ENCODE measurements at places on chromosomes 6 and 20.

GRCh38 chr6:129513471-129513870 is 196.5 kb downstream of the ARHGAP18 start:
- DNase-seq, result no peak

GRCh38 chr6:130447374-130447773 is 81.6 kb downstream of the TMEM200A start:
- no peak for DNase-seq

GRCh38 chr20:57526885-57527460 is 2.0 kb upstream of the CTCFL start:
- no peak for DNase-seq

- DNase-seq, result peak; percentile 6
Measured at GRCh38 chr20:21656308-21657067, 49.0 kb upstream of the PAX1 start.

GRCh38 chr6:1912731-1913130 is 303.0 kb downstream of the FOXC1 start:
- no peak for DNase-seq

GRCh38 chr20:51083447-51083846 is 60.5 kb upstream of the KCNG1 start:
- no peak for DNase-seq

DNA sequence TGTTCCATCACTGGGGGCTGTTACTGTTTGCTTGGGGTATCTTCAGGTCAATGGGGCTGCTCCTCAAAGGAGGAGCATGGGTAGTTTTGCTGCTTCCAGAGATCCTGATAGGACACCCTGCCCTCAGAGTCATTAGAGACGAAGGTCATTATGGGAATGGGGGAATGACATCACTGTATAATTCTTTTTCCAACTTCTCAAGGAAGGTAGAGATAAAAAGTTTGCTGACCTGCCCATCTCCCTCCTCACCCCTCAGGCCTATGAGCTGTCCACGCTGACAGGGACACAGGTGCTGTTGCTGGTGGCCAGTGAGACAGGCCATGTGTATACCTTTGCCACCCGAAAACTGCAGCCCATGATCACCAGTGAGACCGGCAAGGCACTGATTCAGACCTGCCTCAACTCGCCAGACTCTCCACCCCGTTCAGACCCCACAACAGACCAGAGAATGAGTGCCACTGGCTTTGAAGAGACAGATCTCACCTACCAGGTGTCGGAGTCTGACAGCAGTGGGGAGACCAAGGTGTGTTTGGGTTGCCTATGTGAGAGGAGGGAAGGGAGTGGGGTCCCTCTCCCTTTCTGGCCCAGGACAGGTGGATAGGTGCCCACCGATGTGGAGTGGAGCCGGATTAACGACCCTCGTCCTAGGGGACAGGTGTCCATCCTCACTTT is 2.7 kb downstream of the SRF start:
- DNase-seq, result no peak

- peak; percentile 1 for DNase-seq
Measured at GRCh38 chr6:160348223-160349019, at the start of gene SLC22A3. TSS of gene SLC22A3 (plus strand) at chr6:160348378. CDS start at chr6:160348420, 42 bp downstream.

- no peak for DNase-seq
Measured at GRCh38 chr6:33746036-33746600, 587 bp downstream of the IP6K3 start.

GRCh38 chr20:19275038-19275629 is 62.7 kb downstream of the SLC24A3 start:
- DNase-seq, result peak; percentile 89

DNA sequence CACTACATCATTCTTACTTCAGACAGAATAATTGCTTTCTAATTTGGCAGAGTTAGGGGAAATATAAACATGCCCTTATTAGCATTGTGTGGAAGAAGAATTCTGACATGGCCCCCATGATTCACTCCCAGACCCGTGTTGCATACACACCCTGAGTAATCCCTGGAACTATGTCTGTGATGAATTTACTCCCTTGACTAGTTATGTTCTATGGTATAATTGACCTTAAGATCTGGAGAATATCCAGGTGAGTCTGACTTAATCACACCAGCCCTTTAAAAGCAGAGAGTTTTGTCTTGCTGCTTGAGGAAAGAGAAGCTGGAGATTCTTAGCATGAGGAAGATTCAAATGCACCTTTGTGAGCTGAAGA is 262.9 kb downstream of the SOX4 start:
- no peak for DNase-seq

GRCh38 chr6:7312616-7313504 is at the start of gene SSR1:
TSS of gene SSR1 (minus strand) at chr6:7313199. CDS start at chr6:7313120, 79 bp downstream.
- peak; percentile 99 for DNase-seq

GRCh38 chr6:149489967-149490366 is 5.2 kb upstream of the ZC3H12D start:
- DNase-seq, result no peak

GRCh38 chr6:118596774-118597320 is 48.8 kb downstream of the PLN start:
- DNase-seq, result no peak

GRCh38 chr6:110813338-110814101 is 1.7 kb downstream of the CDK19 start:
- peak; percentile 59 for DNase-seq

- peak; percentile 30 for DNase-seq
Measured at GRCh38 chr6:3325210-3325609, 66.5 kb downstream of the PSMG4 start.

- DNase-seq, result peak; percentile 58
Measured at GRCh38 chr6:90110971-90111370, 185.7 kb downstream of the BACH2 start.

DNA sequence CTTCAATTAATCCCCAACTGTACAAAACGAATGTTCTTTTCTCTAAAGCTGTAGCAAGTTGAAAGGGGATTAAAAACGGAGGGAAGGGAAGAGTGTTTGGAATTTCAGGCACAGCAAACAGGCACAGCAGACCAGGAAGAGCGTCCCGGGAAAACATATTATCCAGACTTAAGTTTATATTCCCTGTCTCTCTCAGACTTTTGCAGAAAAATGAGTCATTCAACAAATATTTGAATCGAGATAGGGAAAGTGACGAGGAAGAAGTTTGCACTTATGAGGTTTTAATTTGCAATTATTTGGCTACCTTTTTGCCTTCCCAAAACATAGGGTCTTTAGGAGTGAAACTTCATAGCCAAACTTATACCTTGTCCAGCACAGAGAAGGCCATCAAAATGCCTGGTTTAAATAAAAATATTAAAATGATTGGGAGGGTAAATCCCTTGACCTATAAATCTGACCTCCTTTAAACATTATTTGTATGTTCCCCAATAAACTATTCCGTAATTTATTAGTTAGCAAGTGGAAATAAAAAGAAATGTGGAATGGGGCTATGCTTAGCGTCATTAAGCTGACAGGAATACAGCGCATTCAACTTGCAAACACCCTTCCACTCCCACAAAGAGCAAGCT is 16.0 kb downstream of the HFE start:
- DNase-seq, result no peak

- peak; percentile 82 for DNase-seq
Measured at GRCh38 chr6:107079429-107079828, 35.9 kb downstream of the BEND3 start.

DNA sequence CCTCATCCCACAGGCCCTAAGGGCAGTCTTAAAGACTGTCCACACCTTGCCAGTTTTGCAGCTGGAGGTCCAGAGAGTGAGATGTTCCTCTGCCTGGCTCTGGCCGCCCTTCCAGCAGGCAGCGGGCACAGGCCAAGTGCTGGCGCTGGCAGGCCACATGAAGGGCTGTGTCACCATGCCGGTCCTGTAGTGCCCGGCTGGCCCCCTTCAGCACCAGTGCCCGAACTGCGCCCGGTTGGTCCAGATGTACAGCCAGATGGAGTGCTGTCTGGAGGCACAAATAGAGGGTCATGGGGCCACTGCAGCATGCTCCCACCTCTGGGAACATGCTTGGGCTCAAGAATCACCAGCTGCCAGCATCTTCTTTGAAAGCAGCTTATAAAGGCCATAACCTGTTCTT is 3.8 kb downstream of the NFKBIE start:
- no peak for DNase-seq

DNA sequence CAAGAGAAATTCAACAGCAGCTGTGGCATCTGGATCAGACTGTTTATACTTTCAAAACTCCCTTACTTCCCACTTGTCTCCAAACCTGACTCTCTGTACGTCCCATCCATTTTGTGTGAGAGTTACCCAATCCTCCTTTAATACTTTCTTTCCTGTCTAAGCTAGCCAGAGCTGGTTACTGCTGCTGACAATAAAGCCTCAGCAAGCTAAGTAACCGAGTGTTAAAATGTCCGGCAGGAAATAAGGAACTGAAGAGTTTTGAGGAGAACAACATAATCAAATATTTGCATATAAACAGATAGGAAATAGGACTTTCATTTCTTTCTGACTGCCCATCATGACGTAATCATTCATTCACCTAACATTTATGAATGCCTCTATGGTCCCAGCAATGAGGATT is 11.6 kb downstream of the TMEM30A start:
- no peak for DNase-seq

DNA sequence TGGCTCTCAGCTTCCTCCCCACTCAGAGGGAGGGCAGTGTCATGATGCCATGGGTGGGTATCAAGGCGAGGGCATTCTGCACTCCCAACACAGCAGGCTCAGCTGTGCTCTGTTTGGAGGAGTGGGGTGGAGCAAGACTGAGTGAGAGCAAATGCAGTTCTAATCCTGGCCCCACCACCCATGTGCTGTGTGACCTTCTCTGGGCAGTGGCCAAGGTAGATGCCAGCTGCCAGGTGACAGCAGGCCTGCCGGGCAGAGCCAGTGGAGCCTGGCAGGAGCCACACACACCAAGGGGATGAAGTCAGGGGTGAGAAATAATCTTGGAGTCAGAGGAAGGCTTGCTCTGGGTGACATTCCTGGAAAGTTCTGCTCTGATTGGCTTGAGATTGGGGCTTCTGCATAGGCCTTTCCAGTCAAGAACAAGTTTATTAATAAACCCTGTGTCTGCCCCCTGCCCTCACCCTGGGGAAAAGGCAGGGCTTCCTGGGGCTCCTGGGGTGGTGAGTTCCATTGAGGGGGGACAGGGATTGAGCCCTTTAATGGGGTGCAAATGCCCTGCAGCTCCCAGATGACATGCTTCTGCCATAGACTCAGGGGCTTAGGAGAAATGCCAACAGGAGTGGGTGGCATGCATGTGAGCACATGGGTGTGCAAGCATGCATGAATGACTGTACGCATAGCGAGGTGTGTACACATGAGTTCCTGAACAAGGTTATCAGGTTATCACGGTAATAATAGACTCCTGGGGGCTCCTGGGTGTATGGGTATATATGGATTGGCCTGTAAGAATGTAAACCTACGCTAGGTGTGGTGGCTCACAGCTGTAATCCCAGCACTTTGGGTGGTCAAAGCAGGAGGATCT is 134.2 kb downstream of the MRPL14 start:
- DNase-seq, result no peak

DNA sequence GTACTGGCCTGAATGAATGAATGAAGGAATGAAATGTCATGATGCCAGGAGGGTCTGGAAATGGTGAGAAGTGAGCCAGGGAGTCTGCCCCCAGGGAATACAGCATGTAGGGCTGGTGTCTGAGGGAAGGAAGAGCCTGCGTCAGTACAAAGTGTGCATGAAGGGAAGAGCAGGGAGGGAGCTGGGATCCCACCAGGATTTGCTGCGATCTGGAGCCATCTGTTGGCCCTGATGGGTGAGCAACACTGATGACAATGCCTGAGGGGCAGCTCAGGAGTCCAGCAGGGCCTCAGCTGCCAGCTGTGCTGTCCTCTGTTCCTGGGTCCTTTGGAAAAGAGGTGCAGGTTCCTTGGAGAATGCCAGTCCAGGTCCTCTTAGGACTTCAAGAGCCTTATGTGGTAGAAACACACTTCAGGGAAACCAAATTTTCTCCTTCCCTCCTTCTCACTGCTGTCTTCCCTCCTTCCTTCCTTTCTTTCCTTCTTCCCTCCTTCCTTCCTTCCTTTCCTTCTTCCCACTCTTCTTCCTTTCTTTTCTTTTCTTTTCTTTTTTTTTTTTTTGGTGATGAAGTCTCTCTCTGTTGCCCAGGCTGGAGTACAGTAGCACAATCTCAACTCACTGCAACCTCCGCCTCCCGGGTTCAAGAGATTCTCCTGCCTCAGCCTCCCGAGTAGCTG is 11.5 kb downstream of the BPI start:
- no peak for DNase-seq

- peak; percentile 75 for DNase-seq
Measured at GRCh38 chr20:61120595-61121515, 131.2 kb upstream of the CDH4 start.

GRCh38 chr6:159608961-159609651 is 83.9 kb downstream of the SOD2 start:
- DNase-seq, result peak; percentile 52

GRCh38 chr6:26543953-26544352 is 5.8 kb downstream of the HMGN4 start:
- DNase-seq, result peak; percentile 61

DNA sequence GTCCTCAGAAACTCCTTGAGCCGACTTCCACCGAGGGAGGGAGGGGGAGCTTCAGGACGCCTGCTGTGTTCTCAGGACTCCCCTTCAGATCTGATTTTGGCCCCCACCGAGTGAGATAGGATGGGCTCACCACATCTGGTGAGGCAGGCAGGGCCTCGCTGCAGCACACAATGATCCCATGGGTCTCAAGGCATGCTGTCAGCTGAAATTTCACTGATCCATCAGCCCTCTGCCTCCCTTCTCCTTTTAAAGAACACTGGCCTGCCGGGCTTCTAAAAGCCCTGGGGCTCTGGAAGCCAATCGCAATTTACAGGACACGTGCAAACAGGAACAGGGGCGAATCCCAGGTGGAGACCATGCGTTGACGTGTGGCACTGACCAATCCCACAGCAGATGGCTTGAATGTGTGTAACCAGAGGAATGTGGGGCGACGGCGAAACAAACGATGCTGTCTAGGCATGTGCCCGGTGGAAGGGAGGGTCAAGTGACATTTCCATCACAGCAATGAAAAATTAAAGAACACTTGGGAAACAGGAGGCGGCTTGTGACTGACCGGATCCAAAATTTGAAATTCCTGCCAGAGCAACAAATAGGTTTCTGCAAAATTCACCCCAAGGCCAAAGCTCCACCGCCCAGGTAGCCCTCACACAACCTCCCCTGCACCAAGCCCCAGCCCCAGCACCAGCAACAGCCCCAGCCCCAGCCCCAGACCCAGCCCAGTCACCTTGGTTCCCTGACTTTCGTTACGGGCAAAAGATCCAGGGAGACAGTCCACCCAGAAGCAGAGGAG is 167.1 kb upstream of the ZNF337 start:
- no peak for DNase-seq

- DNase-seq, result peak; percentile 47
Measured at GRCh38 chr20:63635431-63636141, 8.7 kb upstream of the GMEB2 start.

- no peak for DNase-seq
Measured at GRCh38 chr6:105320765-105321164, 82.1 kb downstream of the PREP start.

- no peak for DNase-seq
Measured at GRCh38 chr6:41604006-41604405, 34.3 kb upstream of the MDFI start.
